ENCODE measurements at places on chromosomes 6 and 20.

- peak; percentile 78 for ATAC-seq
Observed at GRCh38 chr6:30006170-30007131, 54.6 kb upstream of the POLR1H start.

DNA sequence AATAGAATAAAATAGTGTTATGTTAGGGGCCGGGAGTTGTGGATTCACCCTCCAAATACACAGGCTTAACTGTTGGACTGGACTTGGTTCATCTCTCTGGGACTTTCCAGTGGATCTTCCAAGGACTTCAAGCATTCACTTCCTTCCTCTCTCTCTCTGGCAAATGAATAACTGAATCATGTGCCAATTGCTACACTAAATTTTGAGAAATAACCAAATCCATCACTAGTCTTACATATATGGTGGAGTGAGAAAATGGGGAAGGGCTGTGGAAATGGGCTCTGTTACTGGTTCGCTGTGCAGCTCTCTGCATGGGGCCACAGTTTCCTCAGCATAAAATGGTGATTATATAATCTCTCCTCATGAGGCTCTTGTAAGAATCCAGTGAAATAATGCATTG is 6.8 kb upstream of the KIAA1755 start:
- no peak for ATAC-seq

DNA sequence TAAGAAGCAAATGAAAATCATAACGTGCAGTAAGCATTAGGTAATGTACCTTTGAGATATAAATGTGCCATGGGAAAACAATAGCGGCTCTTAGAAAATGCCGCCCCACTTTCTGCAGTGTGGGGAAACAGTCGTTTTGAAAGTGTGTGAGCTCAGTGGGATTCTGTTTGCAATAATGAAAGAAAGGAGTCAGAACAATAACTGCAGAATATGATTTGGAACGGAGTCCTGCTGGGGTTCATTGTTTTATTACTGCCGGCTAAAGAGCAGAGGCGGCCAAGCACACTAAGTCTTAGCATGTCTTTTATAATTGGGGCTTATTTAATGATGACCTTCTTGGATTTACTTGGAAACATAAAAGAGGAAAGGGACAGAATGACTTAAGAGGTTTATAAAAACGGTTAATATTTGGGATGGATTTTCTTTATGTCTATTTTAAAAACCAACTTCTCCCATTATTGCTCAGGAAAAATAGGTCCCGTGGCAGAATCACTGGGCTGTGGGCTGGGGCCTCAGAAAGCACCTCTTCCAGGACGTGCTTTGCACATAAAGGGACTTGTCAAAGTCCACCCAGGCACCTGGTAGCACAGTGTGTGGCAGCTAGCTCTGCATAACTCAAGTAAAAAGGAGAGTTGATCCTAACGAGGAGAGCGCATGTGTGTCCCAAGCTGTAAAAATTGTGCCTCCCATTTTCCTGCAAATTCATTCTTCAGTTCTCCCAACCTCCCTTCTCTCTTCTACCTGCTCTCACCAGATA is 44.0 kb upstream of the SLC22A16 start:
- no peak for ATAC-seq

- no peak for ATAC-seq
Observed at GRCh38 chr20:14881518-14881917, 544.1 kb upstream of the FLRT3 start.

DNA sequence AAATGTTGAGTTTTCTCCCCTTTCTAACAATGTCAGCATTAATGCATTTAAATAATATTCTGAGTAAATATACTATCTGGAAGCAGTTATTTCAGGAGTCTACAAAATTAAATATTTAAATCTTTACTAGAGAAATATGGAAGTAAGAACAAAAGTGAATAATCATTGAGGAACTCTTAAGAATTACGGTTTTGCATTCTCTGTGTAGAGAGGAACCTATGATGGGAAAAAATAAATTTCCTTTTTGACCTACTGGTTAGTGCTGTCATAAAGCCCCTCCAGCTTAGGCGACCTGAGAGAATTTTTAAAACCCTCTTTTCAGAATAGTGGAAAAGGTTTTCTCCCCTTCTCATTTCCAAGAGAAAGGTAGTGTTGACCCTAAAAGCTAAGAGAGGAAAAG is 64.8 kb downstream of the ATXN1 start:
- ATAC-seq: no peak
